ENCODE measurements at places on chromosomes 4 and X.

DNA sequence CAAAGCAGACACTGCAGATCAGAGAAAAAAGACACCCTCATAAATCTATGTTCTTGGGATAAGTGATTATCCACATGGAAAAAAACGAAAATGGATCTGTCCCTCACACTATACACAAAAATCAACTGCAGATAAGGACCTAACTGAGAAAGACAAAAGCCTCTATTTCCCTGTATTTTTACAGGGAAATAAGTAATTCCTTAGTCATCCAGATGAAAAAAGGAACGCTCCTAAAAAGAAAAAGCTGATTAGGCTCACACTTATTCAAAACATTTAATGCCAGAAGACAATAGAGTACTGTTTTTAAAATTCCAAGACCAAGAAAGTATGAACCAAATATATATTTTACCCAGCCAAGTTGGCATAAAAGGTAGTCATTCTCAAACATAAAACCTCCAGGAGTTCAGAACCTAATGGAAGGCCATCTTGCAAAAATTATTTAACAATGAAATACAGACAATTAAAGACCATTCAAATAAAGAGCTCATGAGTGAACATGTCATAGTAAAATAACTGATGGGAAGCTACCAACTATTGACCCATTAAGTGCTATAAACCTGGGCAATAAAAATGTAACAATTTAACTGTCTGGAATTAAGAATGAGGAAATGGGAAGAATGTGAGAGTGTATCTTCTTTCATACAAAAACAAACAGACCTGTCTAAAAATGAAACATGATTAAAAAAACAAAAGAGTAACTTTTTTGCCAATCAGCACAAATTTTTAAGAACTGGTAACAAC, 20.4 kb downstream of the PAPSS1 start:
- DNase-seq, result no peak

DNA sequence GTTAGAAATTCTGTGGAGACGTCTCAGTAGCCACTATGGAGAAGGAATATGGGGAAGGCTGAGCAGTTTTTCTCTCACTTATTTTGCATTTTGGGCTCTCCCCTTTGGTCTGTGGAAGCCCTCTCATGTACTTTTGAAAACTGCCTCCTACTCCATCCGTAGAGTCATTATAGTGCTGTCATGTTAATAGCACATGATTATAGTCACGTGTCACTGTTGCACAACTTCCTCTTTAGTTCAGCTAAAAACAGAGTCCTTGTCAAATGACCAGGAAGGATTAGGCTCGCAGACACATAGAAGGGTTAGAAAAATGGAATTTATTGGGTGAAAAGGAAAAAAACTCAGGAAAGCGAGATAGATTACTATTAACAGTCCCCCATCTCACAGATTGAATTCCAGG, 258.2 kb upstream of the CXorf51A start:
- no peak for DNase-seq

- DNase-seq, result no peak
These were observed 136.5 kb upstream of the GALNTL6 start for GRCh38 chr4:171676555-171677215.

DNA sequence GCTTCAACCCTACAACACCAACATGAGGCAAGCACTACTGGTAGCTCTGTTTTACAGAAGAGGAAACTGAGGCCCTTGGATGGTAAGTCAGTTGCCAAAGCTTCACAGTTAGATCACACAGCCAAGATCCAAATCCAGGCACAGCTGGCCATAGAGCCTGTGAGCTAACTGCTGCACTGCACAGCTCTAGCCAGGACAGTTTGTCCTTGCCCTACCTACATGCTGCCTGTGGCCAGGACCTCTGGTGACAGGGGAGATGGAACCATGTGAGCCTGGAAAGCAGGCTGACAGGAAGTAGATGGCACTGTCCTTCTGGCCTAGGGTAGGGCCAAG, 257.8 kb downstream of the FBXW7 start:
- no peak for DNase-seq

GRCh38 chr4:6449746-6450369, 22.6 kb downstream of the PPP2R2C start:
- DNase-seq, result no peak

DNA sequence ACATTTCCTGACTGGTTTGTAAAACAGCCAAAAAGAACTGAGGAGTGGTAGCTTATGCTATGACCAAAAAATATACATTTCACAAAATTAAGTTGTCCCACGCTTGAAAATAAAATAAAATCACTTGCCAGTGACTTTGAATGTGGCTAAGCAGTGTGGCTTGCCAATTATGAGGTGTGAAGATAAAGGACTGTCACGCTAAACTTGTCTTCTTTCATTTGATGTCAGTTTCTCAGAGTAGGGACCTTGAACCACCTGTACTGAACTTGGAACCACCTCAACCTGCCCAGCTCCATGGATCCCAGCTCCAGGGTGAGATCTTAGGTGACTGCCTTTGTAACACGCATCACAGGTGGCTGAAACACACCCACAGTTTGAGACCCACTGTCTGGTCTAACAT, 113.7 kb upstream of the TBL1X start:
- no peak for DNase-seq

DNA sequence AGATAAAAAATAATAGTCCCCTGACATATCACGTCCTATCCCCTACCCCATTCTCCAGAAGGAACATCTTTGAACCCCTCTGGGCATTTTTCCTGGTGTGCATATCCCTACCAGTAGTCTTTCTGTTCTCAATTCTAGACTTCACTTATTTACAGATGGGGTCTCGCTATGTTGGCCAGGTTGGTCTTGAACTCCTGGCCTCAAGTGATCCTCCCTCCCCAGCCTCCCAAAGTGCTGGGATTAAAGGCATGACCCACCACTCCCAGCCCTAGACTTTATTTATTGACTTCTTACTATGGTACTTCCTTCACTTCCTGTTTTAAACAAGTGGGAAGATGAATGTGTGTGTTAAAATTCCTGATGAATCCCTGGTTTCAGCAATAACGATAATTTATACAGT, 612 bp upstream of the RRAGB start:
- DNase-seq, result no peak

DNA sequence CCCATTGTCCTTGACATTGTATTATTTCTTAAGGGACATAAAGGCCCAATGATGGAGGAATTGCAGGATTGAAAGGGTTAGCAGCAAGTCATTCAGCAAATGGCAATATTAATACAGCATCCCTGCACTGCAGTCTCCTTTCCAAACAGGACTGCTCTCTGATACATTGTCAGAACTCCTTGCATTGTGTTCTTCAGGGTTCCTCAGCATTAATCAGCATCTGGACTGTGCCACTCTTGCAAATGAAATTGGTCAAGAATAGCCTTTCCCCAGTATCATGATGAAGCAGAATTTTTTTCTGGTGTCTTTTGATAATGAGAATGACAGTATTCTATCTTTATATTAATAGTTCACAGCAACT, 272.6 kb upstream of the HAND2 start:
- DNase-seq, result no peak

GRCh38 chr4:111650674-111651086, 494.6 kb upstream of the FAM241A start:
- DNase-seq, result no peak

GRCh38 chrX:149837639-149838038, 43.3 kb upstream of the MAGEA8 start:
- DNase-seq, result no peak

DNA sequence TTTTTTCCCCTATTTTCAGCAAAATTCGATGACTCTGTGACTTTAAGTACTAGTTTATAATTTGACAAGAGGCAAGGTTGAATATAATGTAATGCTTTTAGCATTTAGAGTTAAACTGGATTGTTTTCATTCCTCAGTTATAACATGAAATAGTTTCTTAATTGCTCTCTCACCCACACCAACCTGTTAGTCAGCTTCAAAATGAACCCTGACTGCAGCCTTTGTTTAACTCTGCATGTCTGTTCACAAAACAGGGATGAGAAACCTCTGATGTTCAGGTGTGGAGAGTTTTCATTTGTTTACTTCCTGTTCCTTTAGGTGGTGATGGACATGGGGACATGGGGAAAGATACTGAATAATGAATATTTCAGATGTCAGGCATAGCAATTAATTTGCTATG, 49.9 kb upstream of the MND1 start:
- DNase-seq, result no peak

DNA sequence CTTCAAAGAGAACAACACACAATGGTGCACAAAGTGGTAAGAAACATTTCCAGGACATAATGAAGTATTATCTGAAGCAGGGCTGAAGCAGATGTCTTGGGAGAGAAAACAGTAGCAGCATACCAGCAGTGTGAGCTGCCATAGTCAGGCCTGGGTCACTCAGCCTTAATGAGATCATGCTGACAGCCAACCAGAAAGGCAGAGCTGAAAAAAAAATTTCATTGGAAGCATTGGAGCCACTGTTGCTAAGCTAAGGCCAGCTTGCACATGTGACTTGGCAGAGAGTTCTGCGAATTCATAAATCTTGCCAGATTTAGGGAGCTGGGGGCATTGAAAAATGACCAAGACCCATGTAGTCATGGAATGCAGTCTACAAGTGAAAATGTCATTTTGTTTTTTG, 444.0 kb upstream of the PITX2 start:
- DNase-seq, result no peak

- no peak for DNase-seq
These were observed 32.9 kb upstream of the DSPP start for GRCh38 chr4:87575408-87575807.

- DNase-seq, result no peak
These were observed 65.0 kb downstream of the RAP1GDS1 start for GRCh38 chr4:98326168-98326567.

GRCh38 chr4:126710935-126711334, 921.8 kb upstream of the INTU start:
- DNase-seq, result no peak

DNA sequence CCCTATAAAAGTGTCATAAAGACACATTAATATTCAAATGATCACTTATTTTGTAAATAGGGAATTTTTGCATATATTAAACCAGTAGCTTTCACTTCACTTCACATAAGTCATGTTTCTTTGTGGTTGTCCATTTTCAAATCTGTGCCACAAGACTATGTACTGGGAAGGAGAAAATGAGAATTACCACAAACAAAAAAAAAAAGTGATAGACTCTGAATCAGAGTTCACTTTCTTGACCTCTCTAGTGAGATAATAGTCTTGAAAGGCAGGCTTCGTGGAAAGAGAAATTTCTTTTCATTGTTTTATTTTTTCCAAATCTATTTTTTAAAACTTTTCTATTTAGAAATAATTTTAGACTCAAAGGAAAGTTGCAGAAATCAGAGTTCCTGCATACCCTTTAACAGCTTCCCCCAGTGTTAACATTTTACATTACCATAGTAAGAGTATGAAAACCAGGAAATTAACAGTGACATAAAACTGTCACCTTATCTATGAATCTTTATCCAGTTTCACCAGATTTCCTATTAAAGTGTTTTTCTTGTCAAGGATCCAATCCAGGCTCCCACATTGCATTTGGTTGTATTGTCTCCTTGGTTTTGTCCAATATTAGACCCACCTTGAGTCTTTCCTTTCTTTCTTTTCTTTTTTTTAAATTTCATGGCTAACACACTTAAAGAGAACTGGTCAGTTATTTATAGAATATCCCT, 215.4 kb upstream of the PGRMC2 start:
- DNase-seq, result no peak

GRCh38 chrX:38379088-38379487, 26.7 kb downstream of the OTC start:
- DNase-seq, result no peak

- no peak for DNase-seq
These were observed 28.0 kb upstream of the AMBN start for GRCh38 chr4:70564033-70564432.

GRCh38 chr4:78811034-78811433, 34.9 kb downstream of the BMP2K start:
- DNase-seq, result no peak

DNA sequence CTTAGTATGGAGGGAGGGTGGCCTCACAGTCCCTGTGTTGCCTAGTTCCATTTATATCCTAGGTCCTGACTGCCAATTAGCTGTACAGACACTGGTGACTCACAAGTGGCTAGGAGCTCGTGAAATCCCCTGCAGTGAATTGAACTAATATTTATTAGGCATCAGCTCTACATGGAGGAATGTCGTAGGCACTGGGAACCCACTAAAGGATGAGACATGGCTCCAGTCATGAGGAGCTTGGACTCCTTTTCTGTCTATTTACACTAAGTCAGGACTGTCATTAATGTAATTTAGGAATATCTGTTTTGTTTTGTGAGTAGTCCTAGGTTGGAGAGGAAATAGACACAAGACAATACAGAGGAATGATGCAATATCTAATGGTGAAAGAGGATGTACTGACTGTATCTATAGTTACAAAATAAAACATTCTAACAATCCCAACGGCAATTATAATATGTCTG, 67.7 kb downstream of the MID1IP1 start:
- no peak for DNase-seq

- DNase-seq, result no peak
These were observed 86.0 kb downstream of the LRP2BP start for GRCh38 chr4:185309770-185310169.

GRCh38 chrX:57596109-57596508, 4.3 kb downstream of the ZXDB start:
- DNase-seq, result no peak

- DNase-seq, result no peak
These were observed 1.8 kb upstream of the HS3ST1 start for GRCh38 chr4:11430536-11430935.

DNA sequence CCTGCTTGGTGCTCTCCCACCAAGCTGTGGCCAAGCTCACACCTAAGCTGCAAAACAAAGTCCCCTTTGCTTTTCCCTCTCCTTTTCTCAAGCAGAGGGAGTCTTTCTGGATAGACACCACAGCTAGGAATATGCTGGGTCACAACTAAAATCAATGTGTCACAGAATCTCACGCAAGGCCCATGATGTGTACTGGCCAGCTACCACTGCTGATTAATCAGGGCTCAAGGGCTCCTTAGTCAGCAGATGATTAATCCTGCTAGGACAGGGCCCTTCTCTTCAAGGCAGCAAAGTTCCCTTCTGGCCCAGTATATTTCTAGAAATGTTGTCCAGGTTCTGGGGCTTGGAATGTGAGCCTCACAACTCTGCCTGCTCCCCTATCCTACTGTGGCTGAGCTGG, 32.0 kb upstream of the TENT5D start:
- no peak for DNase-seq

GRCh38 chrX:46461660-46462191, 83.5 kb downstream of the ZNF674 start:
- DNase-seq, result no peak

- DNase-seq, result no peak
These were observed 93.1 kb downstream of the STK32B start for GRCh38 chr4:5144384-5144783.

- no peak for DNase-seq
These were observed 241.7 kb downstream of the SNCA start for GRCh38 chr4:89595125-89595789.

- no peak for DNase-seq
These were observed 14.1 kb downstream of the RPGR start for GRCh38 chrX:38313190-38313589.

GRCh38 chr4:158771776-158772175, 3.0 kb downstream of the FNIP2 start:
- no peak for DNase-seq

DNA sequence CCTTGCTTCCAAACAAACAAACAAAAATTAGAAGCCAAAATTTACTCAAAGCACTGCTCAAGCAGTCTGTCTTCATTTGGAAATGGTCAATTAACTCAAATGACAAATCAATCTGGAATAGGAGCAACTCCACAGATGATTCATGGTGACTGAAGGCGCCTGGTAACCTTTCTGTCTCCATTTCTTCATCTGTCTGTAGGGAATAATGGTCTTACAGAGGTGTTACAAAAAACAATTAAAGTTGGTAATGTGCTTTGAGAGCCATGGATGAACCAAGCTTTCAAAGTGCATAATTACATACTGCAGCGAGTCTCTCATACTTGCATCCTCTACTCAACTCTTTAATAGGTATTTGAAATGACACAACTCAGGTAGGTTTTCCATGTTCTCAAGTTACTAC, 38.3 kb upstream of the STAG2 start:
- no peak for DNase-seq
